ENCODE measurements at places on chromosomes 1 and 21. TPM values are rescaled to one million over a fixed set of nuclear protein-coding genes. Genes with fewer than 3 reads are reported as not detected.

KRTAP12-2 gene
- not detected for total RNA-seq

GRCh38 chr1:234696148-234696576 lies 86.2 kb upstream of the IRF2BP2 start:
- no peak for DNase-seq

DNA sequence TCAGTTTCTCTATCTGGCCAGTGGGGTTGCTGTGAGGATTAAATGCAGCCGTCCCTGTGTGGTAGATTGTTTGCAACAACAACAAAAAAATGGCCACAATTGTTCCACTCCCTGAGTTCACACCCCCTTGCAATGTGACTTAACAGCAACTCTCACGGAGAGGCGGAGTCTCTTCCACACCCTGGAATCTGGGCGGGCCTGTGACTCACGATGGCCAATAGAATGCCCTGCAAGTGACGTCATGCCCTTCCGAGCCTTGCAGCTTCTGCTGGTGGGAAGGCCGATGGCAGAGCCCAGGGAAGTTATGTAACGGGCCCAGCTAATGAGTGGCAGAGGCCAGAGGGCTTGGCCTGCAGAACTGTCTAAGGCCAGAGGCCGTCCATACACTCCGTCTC lies 87.9 kb downstream of the RIPK4 start:
- peak; percentile 94 for DNase-seq

- DNase-seq = no peak
These were observed 10.7 kb upstream of the HNRNPU start for GRCh38 chr1:244874974-244875579.

DNA sequence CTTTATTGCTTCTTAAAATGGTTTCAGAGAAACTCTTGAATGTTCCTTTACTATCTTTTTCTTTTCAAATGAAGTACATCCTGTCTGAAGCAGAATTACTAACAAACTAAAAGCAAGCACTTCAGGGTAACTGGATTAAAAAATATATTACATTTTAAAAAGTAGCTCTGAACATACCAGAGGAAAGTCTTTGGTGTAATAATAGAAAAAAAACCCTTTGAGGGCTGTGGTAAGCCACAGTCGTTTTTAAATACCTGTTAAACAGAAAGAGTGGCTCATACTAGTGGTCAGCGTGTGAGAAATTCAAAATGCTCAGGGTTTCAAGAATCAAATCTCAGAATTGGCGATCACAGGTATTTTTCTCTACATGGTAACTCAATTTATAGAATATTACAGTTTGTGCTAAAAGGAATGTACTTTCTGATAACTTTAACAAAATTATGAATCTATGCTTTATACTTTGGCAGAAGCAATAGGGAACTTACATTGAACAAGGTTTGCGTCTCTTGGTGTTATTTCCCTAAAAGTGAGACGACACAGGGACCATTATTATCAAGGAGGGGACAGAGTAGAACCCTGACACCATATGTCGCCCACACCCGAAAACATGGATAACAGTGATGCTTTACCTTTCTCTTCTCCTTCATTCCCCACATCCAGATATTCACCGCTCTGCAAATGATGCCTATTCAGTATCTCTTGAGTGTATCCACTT lies 97.0 kb upstream of the DPH5 start:
- DNase-seq = no peak

Measured in Calu3 (cell line).